ENCODE measurements at places on chromosomes 6 and 20.

- DNase-seq = no peak
Observed at GRCh38 chr20:37881601-37882343, 21.2 kb upstream of the VSTM2L start.

GRCh38 chr6:113596387-113597230, 260.5 kb upstream of the MARCKS start:
- DNase-seq = no peak

- no peak for DNase-seq
Observed at GRCh38 chr6:151216804-151217203, 23.0 kb upstream of the AKAP12 start.

GRCh38 chr6:94636780-94637385, 940.5 kb upstream of the MANEA start:
- no peak for DNase-seq

DNA sequence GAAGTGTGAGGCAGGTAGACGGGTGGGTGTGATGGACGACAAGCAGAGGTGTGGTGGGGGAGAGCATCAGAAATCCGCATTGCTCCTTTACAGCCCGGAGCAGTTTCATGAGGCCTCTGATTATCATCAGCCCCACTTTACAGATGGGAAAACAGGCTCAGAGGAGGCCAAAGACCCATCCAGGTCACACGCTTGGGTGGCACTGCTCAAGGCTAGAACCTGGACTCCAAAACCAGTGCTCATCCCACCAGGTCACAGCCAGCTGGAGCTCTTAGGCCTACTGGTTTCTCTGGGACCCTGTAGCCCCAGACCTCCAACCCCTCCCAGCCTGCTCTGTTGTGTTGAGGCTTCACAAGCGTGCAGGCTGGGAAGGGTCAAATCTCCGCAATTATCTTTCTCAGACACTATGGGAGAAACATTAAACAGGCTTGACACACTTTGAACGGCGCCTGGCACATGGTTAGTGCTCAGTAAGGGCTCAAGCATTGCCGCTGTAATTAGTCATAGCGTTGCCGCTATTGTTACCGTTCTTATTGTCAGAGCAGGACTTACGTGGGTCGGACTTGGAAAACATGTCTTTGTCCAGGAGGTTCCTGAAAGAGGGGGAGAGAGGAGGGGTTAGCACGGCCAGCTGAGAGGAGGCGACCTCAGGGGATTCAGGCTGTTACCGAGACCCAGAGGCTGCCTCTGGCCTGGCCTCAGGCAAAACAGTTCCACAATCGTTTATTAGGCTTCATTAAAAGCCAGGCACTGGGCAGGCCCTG, 16.6 kb downstream of the CPNE5 start:
- no peak for DNase-seq

- DNase-seq = no peak
Observed at GRCh38 chr6:15254070-15254975, 8.5 kb downstream of the JARID2 start.

- no peak for DNase-seq
Observed at GRCh38 chr6:122214605-122215318, 184.7 kb upstream of the HSF2 start.

- DNase-seq = no peak
Observed at GRCh38 chr6:165573671-165574070, 89.4 kb downstream of the PDE10A start.

DNA sequence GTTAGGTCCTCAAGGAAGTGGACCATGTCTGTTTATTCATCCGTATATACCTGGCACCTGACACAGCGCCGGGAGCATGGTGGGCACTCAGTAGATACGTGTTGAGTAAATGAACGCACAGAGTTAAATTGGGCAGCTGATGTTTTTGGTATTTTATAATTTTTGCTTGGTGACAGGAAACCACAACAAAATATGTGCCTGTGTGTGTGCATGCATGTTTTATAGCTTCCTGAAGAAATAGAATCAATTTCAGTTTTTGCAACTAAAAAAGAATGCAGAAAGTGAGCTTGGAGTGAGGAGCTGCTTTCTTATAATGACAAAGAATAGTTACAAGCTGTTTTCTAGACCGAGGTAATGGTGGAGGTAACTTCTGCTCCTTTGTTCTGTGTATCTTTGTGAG, 91.4 kb downstream of the PLCB4 start:
- DNase-seq = no peak

DNA sequence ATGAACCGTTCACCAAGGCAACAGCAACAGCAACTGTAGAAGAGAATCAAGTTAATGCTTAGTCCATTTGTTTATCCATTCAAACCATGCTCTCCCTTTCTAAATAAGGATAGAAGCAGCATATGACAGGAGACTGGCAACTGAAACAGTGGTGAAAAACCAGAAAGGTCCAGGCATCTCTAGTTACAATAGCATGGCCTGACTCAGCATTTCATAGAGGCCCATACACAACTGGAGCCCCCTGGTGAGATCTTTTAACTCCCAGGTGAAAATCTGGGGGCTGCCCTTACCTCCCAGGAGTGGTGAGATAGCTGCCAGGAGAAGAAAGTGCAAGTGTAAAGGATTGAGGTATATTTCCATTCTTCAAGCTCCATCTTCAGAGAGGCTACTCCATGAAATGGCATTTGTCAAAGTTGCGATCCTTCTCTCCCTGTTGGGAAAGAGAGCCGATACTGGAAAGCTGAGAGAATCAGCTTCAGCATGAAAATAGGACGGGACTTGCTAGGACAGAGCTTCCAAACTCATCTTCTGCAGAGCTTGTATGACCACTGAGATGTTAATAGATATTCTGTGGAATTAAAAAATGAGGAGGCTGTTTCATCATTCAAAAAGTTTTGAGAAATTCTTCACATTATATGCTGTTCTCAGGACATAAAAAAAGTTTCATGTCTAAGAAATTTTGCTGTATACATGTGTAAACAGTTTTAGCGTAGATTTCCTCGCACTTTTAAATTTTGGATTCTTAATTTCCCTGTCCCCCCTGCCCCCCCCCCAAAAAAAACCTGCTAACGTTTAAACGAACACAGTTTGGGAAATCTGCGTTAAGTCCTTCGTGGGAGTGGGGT, 10.9 kb upstream of the SLC2A12 start:
- no peak for DNase-seq

GRCh38 chr6:68328156-68328555, 306.9 kb upstream of the ADGRB3 start:
- DNase-seq = no peak

DNA sequence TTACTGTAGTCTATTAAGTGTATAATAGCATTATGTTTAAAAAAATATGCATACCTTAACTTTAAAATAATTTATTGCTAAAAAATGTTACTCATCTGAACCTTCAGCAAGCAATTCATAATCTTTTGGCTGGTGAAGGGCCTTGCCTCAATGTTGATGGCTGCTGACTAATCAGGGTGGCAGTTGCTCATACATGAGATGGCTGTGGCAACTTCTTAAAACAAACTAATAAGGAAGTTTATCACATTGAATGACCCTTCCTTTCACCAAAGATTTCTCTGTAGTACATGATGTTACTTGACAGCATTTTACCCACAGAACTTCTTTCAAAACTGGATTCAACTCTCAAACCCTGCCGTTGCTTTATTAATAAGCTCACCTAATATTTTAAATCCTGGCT, 84.0 kb downstream of the TASP1 start:
- DNase-seq = no peak

DNA sequence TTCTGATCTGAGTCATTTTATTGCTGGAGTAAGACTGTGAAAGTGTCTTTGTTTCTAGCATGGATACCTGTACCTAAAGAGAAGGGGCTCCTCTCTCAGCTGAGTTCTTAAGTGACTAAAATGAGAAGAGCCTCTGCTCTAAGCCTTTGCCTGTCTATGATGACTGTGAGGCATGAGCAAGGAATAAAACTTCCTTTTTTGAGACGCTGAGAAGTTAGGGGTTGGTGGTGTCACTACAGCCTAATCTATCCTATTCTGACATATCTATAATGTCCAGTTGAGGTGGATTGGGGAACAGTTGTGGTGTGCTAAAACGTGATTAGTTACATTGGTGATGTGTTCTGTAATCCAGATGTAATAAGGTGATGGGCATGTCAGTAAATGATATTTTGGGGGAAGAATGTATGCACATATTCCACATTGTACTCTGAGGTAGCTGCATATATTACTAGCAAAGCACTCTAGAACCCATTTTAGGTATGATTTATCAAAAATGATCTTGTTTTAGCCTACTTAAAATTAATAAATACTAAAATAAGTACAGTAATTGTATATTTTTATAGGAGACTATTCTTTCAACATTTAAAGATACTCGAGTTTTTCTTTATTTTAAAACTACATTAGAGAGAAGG, 18.1 kb downstream of the ADGRB3 start:
- DNase-seq = no peak

DNA sequence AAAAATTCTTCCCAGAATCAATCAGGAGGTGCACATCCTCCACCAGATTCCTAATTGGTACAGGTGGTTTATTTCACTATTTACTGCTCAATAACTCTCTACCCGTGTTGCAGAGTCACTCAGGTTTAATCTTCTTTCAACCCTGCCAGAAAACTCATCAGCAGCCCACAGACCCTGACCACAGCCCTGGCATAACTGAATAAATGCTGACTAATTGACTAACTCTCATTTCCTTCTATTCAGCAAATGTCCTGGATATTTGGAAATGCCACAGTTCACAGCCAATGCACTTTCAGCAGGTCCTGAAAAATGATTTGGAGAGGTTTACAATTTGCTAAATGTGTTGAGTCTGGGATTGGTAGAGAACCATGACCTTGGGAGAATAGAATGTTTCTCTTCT, 62.3 kb downstream of the TRMT6 start:
- no peak for DNase-seq

DNA sequence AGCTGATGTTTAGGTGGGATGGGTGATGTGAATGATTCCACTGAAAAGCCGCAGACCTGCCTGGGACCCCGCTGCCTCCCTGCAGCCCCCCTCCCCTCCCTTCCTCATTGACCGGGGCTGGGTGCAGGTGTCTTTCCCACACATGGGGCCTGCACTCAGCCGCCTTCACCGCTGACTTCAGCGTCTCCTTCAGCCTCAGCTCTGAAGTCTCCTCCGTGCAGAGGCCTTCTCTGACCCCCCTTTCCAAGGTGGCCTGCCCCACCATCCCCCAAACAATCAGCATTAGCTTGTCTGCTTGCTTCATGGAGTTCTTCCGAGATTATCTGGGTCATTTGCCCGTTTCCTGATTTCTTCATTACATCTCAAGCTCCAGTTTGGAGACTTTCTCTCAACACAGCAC, 140.7 kb downstream of the SMOC2 start:
- no peak for DNase-seq

DNA sequence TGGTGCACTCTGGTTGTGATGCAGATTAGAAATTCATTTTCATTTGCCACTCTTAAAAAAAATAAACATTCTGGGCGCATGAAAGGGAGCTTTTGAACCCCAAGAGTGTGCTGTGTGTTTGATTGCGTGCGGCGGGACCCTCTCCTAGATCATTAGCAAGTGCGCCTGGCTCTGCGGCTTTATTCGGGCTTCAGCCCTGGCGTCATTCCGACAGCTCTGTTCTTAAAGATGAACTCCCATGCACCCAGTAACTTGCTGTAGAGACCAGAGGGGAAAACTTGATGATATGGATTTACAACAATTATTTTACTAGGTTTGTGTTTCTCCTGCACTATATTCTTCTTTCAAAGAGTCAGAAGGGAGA, 48.9 kb upstream of the ARMC2 start:
- no peak for DNase-seq

- DNase-seq = no peak
Observed at GRCh38 chr20:15726416-15726815, 846.8 kb downstream of the KIF16B start.

- DNase-seq = no peak
Observed at GRCh38 chr6:14634072-14634471, 516.5 kb downstream of the CD83 start.

DNA sequence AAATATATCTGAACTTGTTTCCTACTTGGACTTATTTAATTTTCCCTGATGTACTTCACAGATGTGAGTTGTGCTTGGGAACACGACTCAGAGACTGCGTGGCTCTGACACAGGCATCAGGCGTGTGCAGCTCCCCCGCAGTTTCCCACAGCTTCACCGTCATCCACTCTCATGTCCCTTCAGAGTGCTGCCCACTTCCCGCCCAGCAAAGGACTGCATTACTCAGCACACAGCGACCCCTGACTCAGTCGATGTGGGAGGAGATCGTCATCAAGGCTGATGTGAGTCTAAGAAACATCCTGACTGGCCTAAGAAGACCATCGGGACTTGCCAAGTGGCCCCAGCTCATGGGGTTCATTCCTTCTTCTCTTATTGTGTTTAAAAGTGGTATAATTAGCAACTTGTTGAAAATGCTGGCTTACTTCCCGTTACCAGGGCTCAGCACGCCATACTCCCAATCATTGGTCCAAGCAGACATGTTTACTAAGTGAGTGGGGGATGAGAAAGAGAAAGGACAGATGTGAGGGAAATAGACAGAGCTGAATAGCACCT, 539.4 kb upstream of the JARID2 start:
- DNase-seq = peak; percentile 73

DNA sequence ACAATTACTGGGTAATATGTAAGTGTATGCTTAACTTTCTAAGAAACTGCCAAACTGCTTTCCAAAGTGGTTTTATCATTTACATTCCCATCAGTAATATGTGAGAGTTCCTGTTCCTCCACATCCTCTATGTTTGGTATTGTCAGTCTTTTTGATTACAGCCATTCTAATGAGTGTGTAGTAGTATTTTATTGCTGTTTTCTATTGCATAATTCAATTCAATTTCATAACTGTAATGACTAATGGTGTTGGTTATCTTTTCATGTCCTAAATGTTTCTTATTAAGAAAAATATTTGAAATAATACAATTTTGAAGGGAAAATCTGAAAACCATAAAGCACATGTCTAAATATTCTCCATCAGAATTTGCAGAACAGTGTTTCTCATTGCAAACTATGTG, 119.3 kb downstream of the MAP3K7 start:
- DNase-seq = no peak

DNA sequence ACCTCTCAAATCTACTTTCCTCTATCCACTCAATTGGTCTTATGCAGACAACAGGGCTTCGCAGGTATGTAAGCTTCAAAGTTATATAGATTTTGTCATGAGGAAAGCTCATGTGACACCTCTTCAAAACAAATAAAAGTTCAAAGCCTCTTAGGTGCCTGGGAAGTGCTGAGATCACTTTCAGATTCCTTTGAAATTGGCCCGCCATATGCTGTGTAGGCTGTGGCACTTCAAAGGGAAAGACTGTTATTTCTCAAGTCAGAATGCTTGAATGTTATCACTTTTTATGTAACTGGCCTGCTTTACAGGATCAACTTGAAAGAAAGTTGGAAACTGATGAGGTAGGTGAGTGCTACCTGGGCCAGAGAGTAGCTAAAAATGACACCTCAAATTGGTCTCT, 67.1 kb upstream of the GFRAL start:
- no peak for DNase-seq
